Esophagus squamous epithelium (tissue), 5 donors: ENCODE measurements at places on chromosomes 4 and X.
A peak's percentile ranks its signal among the peaks of the same experiment; 100 is the strongest.

GRCh38 chr4:37970702-37971101 is 10.5 kb downstream of the PTTG2 start:
- H3K4me3 ChIP-seq, result no peak overlapping the region
- H3K27me3 ChIP-seq, result no peaks in the 10 kb centered on the region
- no peaks in the 10 kb centered on the region for H3K4me1 ChIP-seq
- no peaks in the 10 kb centered on the region for H3K36me3 ChIP-seq
- peak; percentile 5 for DNase-seq

DNA sequence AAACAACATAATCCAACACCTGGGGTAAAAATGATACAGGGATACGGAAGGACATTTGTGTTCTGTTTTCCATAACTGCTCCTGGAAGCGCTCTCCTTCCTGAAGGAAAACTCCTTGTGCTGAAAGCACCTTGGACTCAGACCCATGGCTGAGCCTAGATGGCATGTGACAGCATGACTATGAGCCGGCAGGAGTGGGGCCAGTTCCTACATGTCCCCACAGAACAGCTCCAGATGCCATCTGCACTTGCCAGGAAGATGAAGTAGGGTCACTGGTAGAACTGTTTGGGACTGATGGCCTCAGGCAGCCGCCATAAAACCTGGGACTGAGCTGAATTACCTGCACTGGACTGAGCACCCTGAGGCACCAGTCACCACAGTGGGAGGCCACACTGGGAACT is 56.0 kb upstream of the BCLAF3 start:
- no peaks in the 10 kb centered on the region for H3K36me3 ChIP-seq
- H3K4me1 ChIP-seq, result no peaks in the 10 kb centered on the region
- no peaks in the 10 kb centered on the region for H3K27me3 ChIP-seq
- no peak overlapping the region for H3K4me3 ChIP-seq

GRCh38 chr4:184960505-184960971 is 57.8 kb upstream of the HELT start:
- H3K4me3 ChIP-seq, result no peak overlapping the region
- no peaks in the 10 kb centered on the region for H3K36me3 ChIP-seq
- no peak overlapping the region for H3K27ac ChIP-seq

DNA sequence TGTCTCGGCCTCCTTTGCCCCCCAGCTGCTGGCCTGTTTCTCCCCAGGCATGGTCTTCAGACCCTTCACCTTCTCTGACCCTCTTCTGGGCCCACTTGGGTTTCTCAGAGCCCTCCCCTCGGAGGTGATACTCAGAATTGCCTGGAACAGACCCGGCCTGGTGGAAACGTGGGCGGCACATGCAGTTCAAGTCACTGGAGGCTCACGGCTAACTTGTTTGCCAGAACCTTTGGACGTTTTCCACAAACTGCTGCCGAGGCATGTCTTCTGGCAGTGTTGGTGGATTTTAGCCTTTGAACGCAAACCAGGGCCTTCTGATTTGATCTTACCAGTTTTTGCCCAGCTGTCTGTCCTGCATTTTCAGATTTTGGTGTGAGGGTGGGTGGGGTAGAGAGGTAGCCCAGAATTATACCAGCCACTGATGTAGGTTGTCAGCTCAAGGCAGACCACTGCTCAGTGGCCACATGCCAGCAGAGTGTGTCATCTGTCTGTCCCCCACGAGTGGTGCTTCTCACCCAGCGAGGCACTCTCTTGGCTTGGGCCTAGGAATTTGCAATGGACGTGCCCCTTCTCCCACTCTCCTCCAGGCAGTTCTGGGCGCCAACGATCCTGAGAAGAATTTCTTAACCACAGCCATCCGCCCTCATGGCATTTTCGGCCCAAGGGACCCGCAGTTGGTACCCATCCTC is 32.5 kb upstream of the ZNF185 start:
- peak overlapping the region; percentile 63 for H3K27ac ChIP-seq
- peaks cover 4% of the 10 kb centered on the region for H3K36me3 ChIP-seq
- no peaks in the 10 kb centered on the region for H3K27me3 ChIP-seq

- H3K27ac ChIP-seq, result no peak overlapping the region
- H3K36me3 ChIP-seq, result no peaks in the 10 kb centered on the region
- H3K4me3 ChIP-seq, result no peak overlapping the region
- no peaks in the 10 kb centered on the region for H3K27me3 ChIP-seq
Observed at GRCh38 chr4:126513596-126513995, 1119.2 kb upstream of the INTU start.

DNA sequence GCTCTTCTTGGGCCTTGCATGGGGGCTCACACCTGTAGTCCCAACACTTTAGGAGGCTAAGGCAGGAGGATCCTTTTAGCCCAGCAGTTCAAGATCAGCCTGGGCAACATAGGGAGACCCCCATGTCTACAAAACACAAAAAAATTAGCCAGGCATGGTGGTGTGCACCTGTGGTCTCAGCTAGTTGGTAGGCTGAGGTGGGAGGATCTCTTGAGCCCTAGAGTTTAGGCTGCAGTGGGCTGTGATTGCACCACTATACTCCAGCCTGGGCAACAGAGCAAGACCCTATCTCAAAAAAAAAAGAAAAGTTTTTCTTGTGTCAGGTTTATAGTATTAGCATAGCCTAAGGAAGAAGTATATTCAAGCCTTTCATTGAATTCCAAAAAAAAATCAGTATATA is 30.8 kb upstream of the FAM241A start:
- no peaks in the 10 kb centered on the region for H3K27me3 ChIP-seq
- no peak for DNase-seq
- no peaks in the 10 kb centered on the region for H3K36me3 ChIP-seq
- no peaks in the 10 kb centered on the region for H3K4me1 ChIP-seq
- H3K27ac ChIP-seq, result no peak overlapping the region

- no peaks in the 10 kb centered on the region for H3K36me3 ChIP-seq
- no peaks in the 10 kb centered on the region for H3K4me1 ChIP-seq
- no peak overlapping the region for H3K27ac ChIP-seq
- H3K4me3 ChIP-seq, result no peak overlapping the region
- no peaks in the 10 kb centered on the region for H3K27me3 ChIP-seq
Observed at GRCh38 chr4:7366180-7366945, 68.4 kb downstream of the PSAPL1 start.

GRCh38 chr4:86294883-86295282 is 65.0 kb downstream of the MAPK10 start:
- no peak for DNase-seq
- H3K27ac ChIP-seq, result no peak overlapping the region
- no peaks in the 10 kb centered on the region for H3K27me3 ChIP-seq
- no peaks in the 10 kb centered on the region for H3K4me1 ChIP-seq
- H3K4me3 ChIP-seq, result no peak overlapping the region
- H3K36me3 ChIP-seq, result no peaks in the 10 kb centered on the region

- DNase-seq, result no peak
- H3K4me1 ChIP-seq, result no peaks in the 10 kb centered on the region
- no peak overlapping the region for H3K27ac ChIP-seq
- H3K36me3 ChIP-seq, result peaks cover 22% of the 10 kb centered on the region
- H3K4me3 ChIP-seq, result no peak overlapping the region
Observed at GRCh38 chr4:53510321-53510720, 81.0 kb downstream of the LNX1 start.

- H3K27me3 ChIP-seq, result no peaks in the 10 kb centered on the region
- DNase-seq, result no peak
- no peaks in the 10 kb centered on the region for H3K4me1 ChIP-seq
- no peak overlapping the region for H3K4me3 ChIP-seq
- no peaks in the 10 kb centered on the region for H3K36me3 ChIP-seq
- no peak overlapping the region for H3K27ac ChIP-seq
Observed at GRCh38 chrX:111519215-111519614, 7.8 kb downstream of the SERTM2 start.

GRCh38 chr4:88318751-88319350 is 34.5 kb upstream of the PPM1K start:
- H3K36me3 ChIP-seq, result no peaks in the 10 kb centered on the region
- H3K27ac ChIP-seq, result peak overlapping the region; percentile 81
- H3K4me3 ChIP-seq, result no peak overlapping the region
- H3K4me1 ChIP-seq, result peaks cover 50% of the 10 kb centered on the region
- DNase-seq, result no peak

GRCh38 chrX:69163936-69164741 is 1.1 kb downstream of the PJA1 start:
- no peaks in the 10 kb centered on the region for H3K27me3 ChIP-seq
- H3K36me3 ChIP-seq, result no peaks in the 10 kb centered on the region
- DNase-seq, result no peak
- peak overlapping the region; percentile 86 for H3K27ac ChIP-seq
- H3K4me1 ChIP-seq, result no peaks in the 10 kb centered on the region

DNA sequence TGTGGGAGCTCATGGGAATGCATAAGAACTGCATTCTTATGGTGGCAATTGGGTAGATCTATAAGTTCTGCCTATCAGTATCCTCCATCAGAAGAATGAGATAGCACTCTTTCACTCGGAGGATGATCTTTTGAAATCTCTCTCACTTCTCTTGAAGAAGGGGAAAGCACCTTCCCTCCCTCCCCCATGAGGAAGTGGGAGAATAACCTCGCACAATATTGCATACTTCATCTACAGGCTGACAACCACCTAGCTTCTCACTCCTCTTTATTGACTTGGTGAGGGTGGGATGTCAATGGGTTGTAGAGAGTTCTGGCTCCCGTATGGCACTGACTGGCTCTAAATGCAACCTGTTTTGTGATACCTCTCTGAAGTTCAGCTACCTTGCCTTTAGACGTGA is 146.7 kb upstream of the SPOCK3 start:
- H3K36me3 ChIP-seq, result no peaks in the 10 kb centered on the region
- H3K27me3 ChIP-seq, result no peaks in the 10 kb centered on the region
- no peak overlapping the region for H3K4me3 ChIP-seq
- H3K27ac ChIP-seq, result no peak overlapping the region
- H3K4me1 ChIP-seq, result no peaks in the 10 kb centered on the region

DNA sequence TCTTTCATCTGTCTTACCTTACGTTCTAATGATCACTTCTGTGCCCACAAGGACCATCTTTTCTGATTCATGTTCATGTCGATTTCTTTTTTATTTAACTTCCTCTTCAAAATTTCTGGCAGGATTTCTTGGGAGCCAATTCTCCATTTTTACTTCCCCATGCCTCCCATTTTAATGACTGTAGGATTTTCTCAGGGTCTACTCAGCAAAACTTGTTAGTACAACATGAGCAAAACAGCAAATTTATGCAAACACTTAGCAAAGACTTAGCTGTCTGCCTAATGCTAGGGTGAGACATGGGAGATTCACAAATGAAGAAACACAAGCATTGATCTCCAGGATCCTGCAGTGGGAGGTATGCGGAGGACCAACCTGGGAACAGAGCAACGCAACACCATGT is 5.5 kb downstream of the CD38 start:
- no peak overlapping the region for H3K27ac ChIP-seq
- H3K27me3 ChIP-seq, result no peaks in the 10 kb centered on the region
- no peak overlapping the region for H3K4me3 ChIP-seq
- H3K36me3 ChIP-seq, result no peaks in the 10 kb centered on the region
- no peak for DNase-seq

- H3K27me3 ChIP-seq, result no peaks in the 10 kb centered on the region
- no peaks in the 10 kb centered on the region for H3K4me1 ChIP-seq
- DNase-seq, result no peak
- H3K4me3 ChIP-seq, result no peak overlapping the region
- no peaks in the 10 kb centered on the region for H3K36me3 ChIP-seq
Observed at GRCh38 chr4:14289708-14290107, 662.2 kb upstream of the BOD1L1 start.

DNA sequence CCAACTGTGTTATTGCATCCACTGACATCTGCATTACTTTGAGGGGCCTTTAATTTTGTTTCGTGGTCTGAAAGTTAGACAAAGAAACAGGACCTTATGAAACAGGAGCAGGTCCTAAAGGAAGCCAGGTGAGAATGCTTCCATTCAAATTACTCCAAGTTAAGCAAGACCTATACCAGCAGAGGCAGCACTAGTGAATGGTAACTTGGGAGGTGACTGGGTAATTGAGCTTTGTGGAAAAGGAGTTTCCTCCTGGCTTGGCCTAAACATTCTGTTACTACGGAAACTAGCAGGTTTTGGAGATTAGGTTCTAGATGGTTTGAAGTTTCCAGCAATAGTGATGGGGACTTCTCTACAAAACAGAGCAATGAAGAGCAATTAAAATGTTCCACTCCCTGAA is 173.5 kb downstream of the NKX6-1 start:
- H3K4me1 ChIP-seq, result no peaks in the 10 kb centered on the region
- H3K27me3 ChIP-seq, result no peaks in the 10 kb centered on the region
- no peak overlapping the region for H3K4me3 ChIP-seq

DNA sequence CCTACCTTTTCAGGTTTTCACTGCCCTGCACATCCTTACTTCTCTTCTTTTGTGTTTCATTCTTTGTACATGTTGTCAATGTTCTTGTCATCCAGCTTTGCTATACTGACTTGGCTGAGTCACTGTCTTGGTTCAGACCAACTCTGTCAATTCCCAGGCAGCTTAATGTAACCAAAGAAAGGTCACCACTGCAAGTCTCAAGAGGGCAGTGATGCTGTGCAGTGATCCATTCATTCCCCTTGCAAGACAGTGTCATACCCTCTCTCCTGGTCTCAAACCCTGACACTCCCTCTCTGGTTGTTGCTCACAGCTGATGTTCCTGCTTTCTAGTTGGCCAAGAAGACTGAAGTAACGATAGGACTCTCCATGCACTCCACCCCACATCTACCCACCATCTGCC is 17.5 kb downstream of the RAB39B start:
- H3K4me3 ChIP-seq, result no peak overlapping the region
- H3K27me3 ChIP-seq, result no peaks in the 10 kb centered on the region
- no peak for DNase-seq
- no peaks in the 10 kb centered on the region for H3K36me3 ChIP-seq
- no peak overlapping the region for H3K27ac ChIP-seq

DNA sequence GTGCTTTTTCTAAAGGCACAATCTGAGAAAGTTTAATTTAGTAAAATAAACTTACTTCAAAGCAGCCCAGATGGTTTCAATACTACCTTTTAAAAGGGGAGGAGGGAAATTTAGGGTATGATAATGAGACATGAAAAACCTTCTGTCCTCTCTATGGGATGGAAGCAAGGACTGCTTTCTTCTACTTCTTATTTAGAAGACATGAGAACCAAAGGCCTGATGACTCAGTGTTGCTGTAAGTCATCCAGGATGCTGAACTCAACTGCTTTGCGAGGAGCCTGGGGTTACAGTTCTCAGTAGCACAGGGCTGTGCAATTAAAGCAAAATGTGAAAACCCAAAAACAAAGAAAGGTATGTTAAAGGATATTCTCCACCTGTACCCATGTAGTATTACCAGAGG is 140.8 kb upstream of the EDNRA start:
- DNase-seq, result no peak
- no peak overlapping the region for H3K27ac ChIP-seq
- no peak overlapping the region for H3K4me3 ChIP-seq
- no peaks in the 10 kb centered on the region for H3K27me3 ChIP-seq
- H3K36me3 ChIP-seq, result no peaks in the 10 kb centered on the region

GRCh38 chrX:2958199-2958598 is 29.1 kb upstream of the ARSD start:
- H3K36me3 ChIP-seq, result no peaks in the 10 kb centered on the region
- no peaks in the 10 kb centered on the region for H3K4me1 ChIP-seq
- H3K27ac ChIP-seq, result no peak overlapping the region
- H3K27me3 ChIP-seq, result no peaks in the 10 kb centered on the region
